ENCODE measurements at places on chromosomes 3 and 15. TPM values are rescaled to one million over a fixed set of nuclear protein-coding genes. Genes with fewer than 3 reads are reported as not detected.
A peak's percentile ranks its signal among the peaks of the same experiment; 100 is the strongest.

DNA sequence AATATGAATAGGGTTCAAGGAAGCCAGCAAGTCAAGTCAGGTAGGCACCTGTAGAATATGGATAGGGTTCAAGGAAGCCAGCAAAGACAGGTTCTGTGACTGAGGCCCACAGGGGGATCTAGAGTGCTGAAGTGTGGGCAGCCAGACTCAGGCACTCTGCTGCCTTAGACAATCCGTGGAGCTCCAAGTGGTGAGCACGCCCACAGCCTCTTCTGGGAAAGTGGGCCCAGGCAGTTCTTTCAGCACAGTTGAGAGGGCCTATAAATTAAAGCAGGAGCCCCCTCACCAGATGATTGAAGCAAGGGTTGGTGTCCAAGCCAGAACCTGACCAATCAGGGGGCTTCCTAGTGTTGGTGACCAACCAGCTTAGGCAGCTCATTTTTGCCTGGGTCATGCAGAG lies 51.0 kb downstream of the ANP32A start:
- no peaks in the 10 kb centered on the region for H3K27me3 ChIP-seq
- H3K4me3 ChIP-seq, result no peak overlapping the region
- H3K36me3 ChIP-seq, result no peaks in the 10 kb centered on the region
- no peak for DNase-seq
- no peak overlapping the region for H3K27ac ChIP-seq
- no peaks in the 10 kb centered on the region for H3K4me1 ChIP-seq

ISLR gene
- 15.8 TPM for total RNA-seq

GRCh38 chr15:20344601-20345400 lies 196.8 kb downstream of the GOLGA6L6 start:
- no peak overlapping the region for H3K27ac ChIP-seq
- H3K27me3 ChIP-seq, result no peaks in the 10 kb centered on the region
- no peaks in the 10 kb centered on the region for H3K36me3 ChIP-seq
- DNase-seq, result peak; percentile 11

- H3K4me1 ChIP-seq, result no peaks in the 10 kb centered on the region
- DNase-seq, result no peak
- H3K27me3 ChIP-seq, result no peaks in the 10 kb centered on the region
- H3K27ac ChIP-seq, result no peak overlapping the region
- no peaks in the 10 kb centered on the region for H3K36me3 ChIP-seq
Measured at GRCh38 chr3:40267937-40268724, 41.4 kb upstream of the EIF1B start.

- DNase-seq, result no peak
- no peak overlapping the region for H3K27ac ChIP-seq
- no peaks in the 10 kb centered on the region for H3K27me3 ChIP-seq
- H3K36me3 ChIP-seq, result no peaks in the 10 kb centered on the region
- H3K4me3 ChIP-seq, result no peak overlapping the region
Measured at GRCh38 chr15:77643764-77644163, 11.1 kb upstream of the LINGO1 start.

ARGFX gene
- not detected for total RNA-seq

KNL1 gene
- total RNA-seq, result not detected

DNA sequence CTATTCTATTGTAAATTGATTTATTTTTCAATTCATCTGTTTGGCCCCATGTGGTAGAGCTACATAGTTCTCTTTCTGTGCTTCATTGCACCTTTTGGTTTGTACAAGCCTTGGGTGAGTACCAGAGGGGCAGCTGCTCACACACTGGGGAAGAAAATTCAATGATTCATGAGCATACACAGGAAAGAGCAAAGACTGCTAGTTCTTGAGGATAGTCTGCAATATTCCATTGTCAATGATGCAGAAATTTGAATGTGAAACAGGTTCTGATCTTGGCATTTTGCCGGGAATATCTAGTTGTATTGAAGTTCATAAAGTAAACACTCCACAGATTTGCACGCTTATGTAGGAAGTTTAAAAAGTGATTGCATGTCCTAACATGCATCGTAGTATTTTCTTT lies 304.6 kb downstream of the NAALADL2 start:
- no peak overlapping the region for H3K27ac ChIP-seq
- H3K27me3 ChIP-seq, result no peaks in the 10 kb centered on the region
- no peaks in the 10 kb centered on the region for H3K36me3 ChIP-seq
- H3K4me1 ChIP-seq, result no peaks in the 10 kb centered on the region
- no peak for DNase-seq
- no peak overlapping the region for H3K4me3 ChIP-seq

KPNA1 gene
- 20.2 TPM for total RNA-seq

DNA sequence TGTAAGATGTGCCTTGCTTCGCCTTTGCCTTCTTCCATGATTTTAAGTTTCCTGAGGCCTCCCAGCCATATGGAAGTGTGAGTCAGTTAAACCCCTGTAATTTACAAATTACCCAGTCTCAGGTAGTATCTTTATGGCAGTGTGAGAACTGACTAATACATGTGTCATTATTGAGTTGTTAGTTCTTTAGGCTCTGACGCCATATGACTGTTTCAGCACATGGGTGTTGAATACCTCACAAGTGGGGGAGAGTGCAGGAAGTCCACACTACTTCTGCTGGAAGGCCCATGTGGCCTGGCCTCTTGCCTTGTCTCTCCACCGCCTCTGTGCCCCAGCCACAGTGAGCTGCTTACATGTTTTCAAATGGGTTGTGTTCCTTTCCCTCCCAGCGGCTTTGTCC lies 28.5 kb downstream of the MFSD1 start:
- no peak overlapping the region for H3K4me3 ChIP-seq
- no peaks in the 10 kb centered on the region for H3K27me3 ChIP-seq
- no peaks in the 10 kb centered on the region for H3K4me1 ChIP-seq
- DNase-seq, result no peak

DNA sequence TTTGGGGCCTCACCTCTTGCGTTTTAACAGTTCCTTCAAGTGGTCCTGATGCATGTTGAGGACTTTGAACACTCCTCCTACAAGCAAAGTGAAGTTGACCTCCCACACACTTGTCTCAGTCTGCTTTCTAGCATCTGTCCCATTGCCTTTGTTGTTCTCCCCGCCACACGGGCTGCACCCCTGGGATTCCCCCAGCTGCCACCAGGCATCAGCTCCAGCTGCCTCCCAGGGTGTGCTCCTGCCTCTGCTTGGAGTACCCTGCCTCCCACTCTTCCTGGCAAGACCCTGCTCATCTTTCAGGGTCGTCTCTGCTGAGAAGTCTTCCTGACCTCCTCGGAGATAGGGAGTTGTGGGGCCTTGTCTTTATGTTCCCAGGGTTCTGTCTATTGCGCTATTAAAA lies 52.2 kb downstream of the IGF1R start:
- H3K4me1 ChIP-seq, result peaks cover 64% of the 10 kb centered on the region
- no peaks in the 10 kb centered on the region for H3K36me3 ChIP-seq
- DNase-seq, result no peak
- H3K4me3 ChIP-seq, result no peak overlapping the region

SLC12A8 gene
- 10.1 TPM for total RNA-seq

- H3K4me3 ChIP-seq, result no peak overlapping the region
- H3K4me1 ChIP-seq, result peaks cover 4% of the 10 kb centered on the region
- no peak for DNase-seq
- no peaks in the 10 kb centered on the region for H3K27me3 ChIP-seq
Measured at GRCh38 chr15:38885001-38885400, 320.4 kb upstream of the RASGRP1 start.

BCHE gene
- total RNA-seq, result 0.52 TPM

DNA sequence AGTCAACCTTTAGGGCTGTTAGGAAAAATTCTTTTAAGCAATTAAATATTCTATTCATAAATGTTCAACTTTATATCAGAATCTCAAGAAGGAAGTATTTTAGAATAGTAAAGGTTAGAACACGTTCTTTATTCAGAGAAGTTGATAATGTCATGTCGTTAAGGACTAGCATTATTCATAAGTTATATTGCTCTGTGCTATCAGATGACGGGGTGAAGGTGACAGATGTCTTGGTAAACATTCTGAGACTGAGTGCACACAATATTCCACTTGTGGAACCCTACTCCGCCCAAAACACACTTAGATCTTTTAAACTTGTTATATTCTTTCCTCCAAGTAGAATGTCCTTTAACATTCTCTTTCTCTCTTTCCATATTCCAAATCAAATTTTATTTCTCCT lies 7.9 kb downstream of the AP4E1 start:
- no peak overlapping the region for H3K4me3 ChIP-seq
- H3K4me1 ChIP-seq, result no peaks in the 10 kb centered on the region
- no peaks in the 10 kb centered on the region for H3K27me3 ChIP-seq
- no peak for DNase-seq

CLRN1 gene
- total RNA-seq, result not detected
